ENCODE measurements at places on chromosomes 5 and 9. TPM values are rescaled to one million over a fixed set of nuclear protein-coding genes. Genes with fewer than 3 reads are reported as not detected.

DNA sequence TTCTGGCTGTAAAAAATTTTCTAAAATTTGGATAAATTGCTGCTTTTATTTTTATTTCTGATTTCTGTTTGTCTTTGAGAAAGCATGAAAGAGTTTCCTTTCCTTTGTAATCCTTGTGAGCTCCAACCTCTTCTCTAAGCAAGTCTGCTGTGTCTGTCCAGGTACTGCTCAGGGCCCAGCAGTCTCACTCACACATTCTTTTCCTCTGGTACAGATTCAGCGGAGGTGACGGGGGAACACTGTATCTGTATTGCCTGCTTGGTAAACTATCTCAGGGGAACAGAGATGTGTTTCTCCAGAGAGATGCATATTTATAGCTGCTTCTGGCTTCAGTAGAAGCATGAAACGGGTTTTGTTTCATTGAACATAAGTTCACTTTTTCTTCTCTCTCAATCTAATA is 60.5 kb downstream of the NUP214 start:
- no peak overlapping the region for H3K4me3 ChIP-seq
- no peaks in the 10 kb centered on the region for H3K27me3 ChIP-seq
- no peak for DNase-seq
- H3K27ac ChIP-seq = no peak overlapping the region

DNA sequence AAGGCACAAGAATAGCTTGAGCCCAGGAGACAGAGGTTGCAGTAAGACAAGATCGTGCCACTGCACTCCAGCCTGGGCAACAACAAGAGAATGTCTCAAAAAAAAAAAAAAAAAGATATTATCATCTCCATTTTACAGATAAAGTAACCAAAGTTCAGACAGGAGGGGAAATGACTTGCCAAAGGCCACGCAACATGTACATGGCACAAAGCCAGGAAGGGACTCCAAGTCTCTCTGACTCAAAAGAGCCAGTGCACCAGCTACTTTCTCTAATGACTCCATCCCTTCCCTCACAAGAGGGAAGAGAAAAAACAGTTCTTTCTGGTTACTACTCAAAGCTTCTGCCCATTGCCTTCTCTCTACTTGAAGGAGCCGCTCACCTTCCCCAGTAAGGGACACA is 34.1 kb downstream of the SIL1 start:
- no peak overlapping the region for H3K27ac ChIP-seq
- DNase-seq = no peak
- H3K27me3 ChIP-seq = peaks cover 6% of the 10 kb centered on the region
- no peaks in the 10 kb centered on the region for H3K36me3 ChIP-seq

Gene SV2C
- 0.07 TPM for total RNA-seq

DNA sequence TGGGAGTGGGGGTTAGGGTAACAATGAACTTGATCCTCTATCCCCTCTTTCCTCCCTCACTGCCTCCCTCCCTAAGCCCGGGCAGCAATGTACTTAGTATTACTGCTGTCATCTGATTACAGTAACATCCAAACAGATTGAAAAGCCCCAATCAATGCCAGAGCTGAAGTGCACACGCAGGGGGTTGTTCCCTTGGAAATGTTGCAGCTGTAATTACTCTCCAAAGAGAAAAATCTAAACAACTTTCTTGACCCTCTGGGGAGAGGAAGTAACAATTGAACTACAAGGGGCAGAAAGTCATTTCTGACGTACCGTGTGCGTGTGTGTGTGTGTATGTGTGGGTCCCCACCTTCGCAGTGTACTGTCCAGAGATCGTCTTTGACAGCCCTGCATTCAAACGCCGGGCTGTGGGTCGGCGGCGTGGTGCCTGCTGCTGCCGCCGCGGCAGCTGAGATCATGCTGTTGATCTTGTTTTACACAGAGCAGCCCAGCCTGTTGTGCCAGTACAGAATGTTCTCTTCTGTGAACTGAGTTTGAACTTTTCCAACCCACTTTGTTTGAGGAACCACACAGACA is 66.0 kb upstream of the KLF9 start:
- no peak overlapping the region for H3K4me3 ChIP-seq
- H3K36me3 ChIP-seq = no peaks in the 10 kb centered on the region
- no peak for DNase-seq
- no peak overlapping the region for H3K27ac ChIP-seq
- H3K4me1 ChIP-seq = no peaks in the 10 kb centered on the region

DNA sequence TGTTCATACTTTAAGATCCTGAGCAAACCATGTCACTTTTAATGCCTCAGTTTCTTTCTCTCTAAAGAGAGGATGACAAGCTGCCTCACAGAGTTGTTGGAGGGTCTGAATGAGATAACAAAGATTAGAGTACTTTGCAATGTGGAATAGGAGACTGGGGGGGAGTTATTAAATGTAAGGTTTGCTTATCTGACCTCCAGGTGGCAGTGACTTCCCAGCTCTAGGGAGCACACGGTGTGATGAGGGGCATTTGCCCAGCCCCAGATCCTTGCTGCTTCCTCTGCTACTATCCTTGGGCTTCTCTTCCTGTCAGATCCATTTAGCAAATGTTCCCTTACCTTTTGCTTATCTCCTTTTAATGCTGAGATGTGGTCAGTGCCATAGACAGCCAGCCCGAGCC is 30.7 kb downstream of the ENHO start:
- peaks cover 16% of the 10 kb centered on the region for H3K27me3 ChIP-seq
- no peaks in the 10 kb centered on the region for H3K36me3 ChIP-seq
- H3K4me3 ChIP-seq = no peak overlapping the region
- DNase-seq = no peak
- H3K4me1 ChIP-seq = no peaks in the 10 kb centered on the region

- no peak overlapping the region for H3K4me3 ChIP-seq
- no peak for DNase-seq
- H3K36me3 ChIP-seq = no peaks in the 10 kb centered on the region
- H3K27me3 ChIP-seq = no peaks in the 10 kb centered on the region
- no peaks in the 10 kb centered on the region for H3K4me1 ChIP-seq
- no peak overlapping the region for H3K27ac ChIP-seq
Measured at GRCh38 chr5:121660142-121660541, 191.5 kb upstream of the FTMT start.

GRCh38 chr5:55858104-55858503 is 6.9 kb downstream of the IL31RA start:
- no peak overlapping the region for H3K27ac ChIP-seq
- peaks cover 2% of the 10 kb centered on the region for H3K27me3 ChIP-seq
- no peak overlapping the region for H3K4me3 ChIP-seq
- no peaks in the 10 kb centered on the region for H3K36me3 ChIP-seq
- H3K4me1 ChIP-seq = peaks cover 41% of the 10 kb centered on the region
- DNase-seq = no peak

GRCh38 chr5:28603869-28604268 is 1565.5 kb upstream of the CDH9 start:
- H3K36me3 ChIP-seq = no peaks in the 10 kb centered on the region
- no peaks in the 10 kb centered on the region for H3K4me1 ChIP-seq
- no peak for DNase-seq
- no peaks in the 10 kb centered on the region for H3K27me3 ChIP-seq
- H3K4me3 ChIP-seq = no peak overlapping the region
- no peak overlapping the region for H3K27ac ChIP-seq

Gene GNAQ
- 31.8 TPM for total RNA-seq

DNA sequence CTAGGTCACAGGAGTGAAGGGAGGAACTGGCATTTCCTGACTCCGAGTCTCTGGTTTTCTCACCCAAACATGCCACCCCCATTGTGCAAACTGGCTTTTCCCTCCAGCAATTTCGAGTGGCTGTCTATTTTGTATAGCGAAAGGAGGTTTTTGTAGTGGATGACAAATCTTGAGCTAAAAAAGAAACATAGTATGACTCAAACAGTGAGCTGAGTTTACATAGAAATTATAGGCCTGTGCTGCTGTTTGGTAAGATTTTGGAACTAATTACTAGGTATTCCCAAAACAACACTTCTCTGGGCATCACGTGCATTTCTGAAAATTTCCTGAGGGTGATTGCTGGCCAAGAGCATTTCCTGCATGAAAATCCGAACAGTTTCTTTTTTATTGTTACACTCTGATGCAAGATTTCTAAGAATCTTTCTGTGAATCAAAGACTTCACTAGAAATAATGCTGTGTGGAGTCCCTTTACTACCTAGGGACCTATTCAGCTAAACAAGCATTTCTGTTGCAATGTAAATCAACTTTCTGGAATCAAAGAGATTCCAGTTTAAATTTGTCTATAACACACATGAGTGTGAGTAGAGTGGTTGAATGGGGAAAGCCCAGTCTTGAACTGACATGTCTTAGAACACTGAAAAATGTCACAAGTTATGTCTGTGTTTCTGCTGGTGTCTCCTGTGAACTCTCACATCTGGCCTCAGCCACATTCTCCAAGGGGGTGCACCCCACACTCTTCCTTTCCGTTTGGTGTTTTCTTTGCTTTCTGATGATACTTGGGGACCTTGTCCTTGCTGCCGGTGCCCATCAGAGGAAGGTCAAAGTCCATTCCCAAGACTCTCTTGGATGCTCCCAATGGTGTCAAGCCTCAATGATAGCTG is 33.3 kb upstream of the DAPK1 start:
- DNase-seq = no peak
- H3K27me3 ChIP-seq = no peaks in the 10 kb centered on the region
- H3K4me1 ChIP-seq = peaks cover 13% of the 10 kb centered on the region
- H3K27ac ChIP-seq = no peak overlapping the region
- H3K4me3 ChIP-seq = no peak overlapping the region
- H3K36me3 ChIP-seq = no peaks in the 10 kb centered on the region

- no peak overlapping the region for H3K27ac ChIP-seq
- peaks cover 9% of the 10 kb centered on the region for H3K27me3 ChIP-seq
- H3K4me3 ChIP-seq = no peak overlapping the region
Measured at GRCh38 chr9:1952001-1952400, 63.1 kb upstream of the SMARCA2 start.

Gene PCDHGC4
- total RNA-seq = not detected

DNA sequence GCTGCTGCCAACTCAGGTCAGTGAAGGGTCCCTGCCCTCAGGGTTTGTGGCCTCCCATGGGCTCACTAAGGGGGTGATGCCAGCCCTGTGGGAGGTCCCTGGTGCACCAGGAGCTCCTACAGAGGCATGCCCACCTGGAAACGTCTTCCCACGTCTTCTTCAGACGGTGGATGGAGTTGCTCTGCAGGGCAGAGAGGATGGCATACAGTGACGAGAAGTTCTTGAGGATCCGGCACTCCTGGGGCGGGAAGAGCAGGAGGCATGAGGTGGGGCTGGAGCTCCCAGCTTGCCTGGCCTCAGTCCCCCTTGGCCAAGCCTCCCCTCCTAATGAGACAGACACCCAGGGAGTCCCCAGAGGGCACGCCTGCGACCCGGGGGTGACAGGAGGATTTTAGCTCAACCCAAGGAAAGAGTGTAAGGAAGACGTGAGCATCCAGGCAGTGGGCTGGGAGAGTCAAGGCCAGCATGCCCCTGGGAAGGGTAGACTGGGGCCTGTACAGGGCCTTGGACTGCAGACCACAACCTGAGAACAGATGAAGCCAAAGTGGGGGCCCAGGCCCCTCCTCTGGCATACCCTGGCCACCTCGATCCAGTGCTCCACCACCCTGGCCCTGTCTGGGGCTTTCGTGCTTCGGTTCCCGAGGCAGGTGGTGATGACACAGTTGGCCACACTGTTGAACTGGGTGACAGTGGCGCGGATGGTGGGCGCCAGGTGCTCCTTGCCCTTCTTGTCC is 14.4 kb downstream of the RALGDS start:
- no peaks in the 10 kb centered on the region for H3K27me3 ChIP-seq
- no peak for DNase-seq
- peaks cover 2% of the 10 kb centered on the region for H3K4me1 ChIP-seq
- H3K4me3 ChIP-seq = no peak overlapping the region
- H3K27ac ChIP-seq = no peak overlapping the region

GRCh38 chr5:100402071-100402470 is 133.1 kb upstream of the FAM174A start:
- no peaks in the 10 kb centered on the region for H3K4me1 ChIP-seq
- no peaks in the 10 kb centered on the region for H3K36me3 ChIP-seq
- H3K4me3 ChIP-seq = no peak overlapping the region
- no peak overlapping the region for H3K27ac ChIP-seq

Gene MARCHF3
- 1.5 TPM for total RNA-seq

DNA sequence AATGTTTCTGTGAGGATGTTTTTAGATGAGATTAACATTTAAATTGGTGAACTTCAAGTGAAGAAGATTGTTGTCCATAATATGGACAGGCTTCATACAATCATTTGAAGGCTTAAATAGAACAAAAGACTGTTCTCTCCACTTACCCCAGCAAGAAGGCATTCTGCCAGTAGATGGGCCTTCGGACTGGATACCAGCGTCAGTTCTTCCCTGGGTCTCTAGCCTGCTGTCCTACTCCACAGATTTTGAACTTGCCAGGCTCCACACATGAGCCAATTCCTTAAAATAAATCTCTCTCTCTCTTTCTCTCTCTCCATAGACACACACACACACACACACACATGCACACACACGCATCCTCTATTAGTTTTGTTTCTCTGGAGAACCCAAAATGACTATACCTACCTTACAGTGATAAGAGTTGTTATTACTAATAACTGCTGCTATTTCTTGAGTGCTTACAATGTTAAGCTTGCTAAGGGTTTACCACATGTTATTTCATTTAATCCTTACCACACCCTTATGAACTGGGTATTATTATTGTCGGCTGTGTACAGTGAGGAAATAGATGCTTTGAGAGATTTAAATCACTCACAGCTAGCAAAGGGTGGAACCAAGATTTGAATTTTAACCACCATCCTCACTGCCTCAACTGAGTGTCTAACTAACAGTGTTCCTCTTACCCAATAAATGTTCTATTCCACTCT is 19.8 kb upstream of the IQGAP2 start:
- H3K4me3 ChIP-seq = no peak overlapping the region
- no peak for DNase-seq
- no peak overlapping the region for H3K27ac ChIP-seq
- H3K27me3 ChIP-seq = no peaks in the 10 kb centered on the region
- H3K36me3 ChIP-seq = no peaks in the 10 kb centered on the region

- DNase-seq = no peak
- peaks cover 26% of the 10 kb centered on the region for H3K36me3 ChIP-seq
- no peaks in the 10 kb centered on the region for H3K27me3 ChIP-seq
Measured at GRCh38 chr5:76456258-76456657, 53.2 kb downstream of the IQGAP2 start.

- no peaks in the 10 kb centered on the region for H3K27me3 ChIP-seq
- no peak overlapping the region for H3K4me3 ChIP-seq
- no peak overlapping the region for H3K27ac ChIP-seq
- DNase-seq = no peak
- H3K36me3 ChIP-seq = peaks cover 4% of the 10 kb centered on the region
- H3K4me1 ChIP-seq = peaks cover 8% of the 10 kb centered on the region
Measured at GRCh38 chr5:82072138-82072537, 100.3 kb downstream of the ATG10 start.

- no peaks in the 10 kb centered on the region for H3K27me3 ChIP-seq
- DNase-seq = no peak
- no peak overlapping the region for H3K27ac ChIP-seq
- no peak overlapping the region for H3K4me3 ChIP-seq
- no peaks in the 10 kb centered on the region for H3K4me1 ChIP-seq
- no peaks in the 10 kb centered on the region for H3K36me3 ChIP-seq
Measured at GRCh38 chr5:96043446-96043845, 81.8 kb upstream of the ELL2 start.

Gene PFN3
- not detected for total RNA-seq
